ENCODE measurements at places on chromosomes 1 and 21.

DNA sequence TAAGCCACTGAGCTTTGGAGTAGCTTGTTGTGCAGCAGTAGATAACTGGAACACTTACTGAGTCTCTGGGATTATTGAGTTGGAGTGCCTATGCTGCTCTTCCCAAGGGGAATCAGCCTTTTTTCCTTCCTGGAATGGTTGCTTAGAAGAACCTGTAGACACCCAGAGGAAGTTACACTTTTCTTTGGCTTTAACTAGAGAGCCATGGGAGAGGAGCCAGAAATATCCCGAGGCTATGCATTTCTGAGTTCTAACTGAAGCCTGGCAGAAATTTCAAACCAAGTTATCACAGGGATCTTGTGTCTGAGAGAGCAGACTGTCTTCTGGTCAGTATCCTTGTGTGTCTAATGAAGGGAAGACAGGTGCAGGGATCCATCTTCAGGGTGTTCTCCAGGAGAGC lies 28.3 kb downstream of the LAMC1 start:
- no peak for DNase-seq

GRCh38 chr21:35548904-35549615 lies 500.0 kb upstream of the RUNX1 start:
- DNase-seq, result no peak

- DNase-seq, result no peak
Observed at GRCh38 chr21:14259747-14260146, 43.8 kb downstream of the RBM11 start.

DNA sequence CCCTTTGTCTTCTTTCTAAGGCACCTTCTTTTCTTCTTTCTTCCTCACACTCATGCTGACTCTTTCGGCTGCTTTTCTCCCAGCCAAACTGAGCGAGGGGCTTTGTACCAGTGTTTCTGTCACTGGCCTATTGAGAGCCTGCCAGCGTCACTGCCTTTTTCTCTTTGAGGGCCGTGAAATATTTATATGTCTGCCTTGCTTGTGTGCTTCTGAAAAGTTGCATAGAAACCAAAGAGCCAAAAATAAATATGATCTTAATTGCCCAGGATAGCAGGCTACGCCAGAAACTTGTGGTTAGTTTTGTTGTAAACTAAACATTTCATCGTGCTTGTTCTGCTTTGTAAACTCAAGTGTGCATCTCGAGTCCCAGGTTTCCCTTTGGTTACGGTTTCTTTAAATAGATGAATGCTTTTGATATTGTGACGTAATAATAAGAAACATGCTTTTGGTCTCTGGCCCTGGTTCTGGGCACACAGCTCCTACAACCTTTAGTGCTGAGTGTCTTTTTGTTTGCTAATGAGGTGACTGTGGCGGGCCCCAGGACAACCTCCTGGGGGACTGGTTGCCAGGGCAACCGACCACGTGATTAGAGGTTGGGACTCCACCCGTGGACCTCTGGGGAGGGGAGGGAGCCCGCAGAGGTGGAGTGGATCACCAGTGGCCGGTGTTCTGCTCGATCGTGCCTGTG lies 10.8 kb downstream of the SLC37A1 start:
- DNase-seq, result no peak

- DNase-seq, result no peak
Observed at GRCh38 chr1:199081739-199082138, 442.9 kb downstream of the PTPRC start.

- no peak for DNase-seq
Observed at GRCh38 chr21:42597487-42598158, 55.8 kb upstream of the PDE9A start.

DNA sequence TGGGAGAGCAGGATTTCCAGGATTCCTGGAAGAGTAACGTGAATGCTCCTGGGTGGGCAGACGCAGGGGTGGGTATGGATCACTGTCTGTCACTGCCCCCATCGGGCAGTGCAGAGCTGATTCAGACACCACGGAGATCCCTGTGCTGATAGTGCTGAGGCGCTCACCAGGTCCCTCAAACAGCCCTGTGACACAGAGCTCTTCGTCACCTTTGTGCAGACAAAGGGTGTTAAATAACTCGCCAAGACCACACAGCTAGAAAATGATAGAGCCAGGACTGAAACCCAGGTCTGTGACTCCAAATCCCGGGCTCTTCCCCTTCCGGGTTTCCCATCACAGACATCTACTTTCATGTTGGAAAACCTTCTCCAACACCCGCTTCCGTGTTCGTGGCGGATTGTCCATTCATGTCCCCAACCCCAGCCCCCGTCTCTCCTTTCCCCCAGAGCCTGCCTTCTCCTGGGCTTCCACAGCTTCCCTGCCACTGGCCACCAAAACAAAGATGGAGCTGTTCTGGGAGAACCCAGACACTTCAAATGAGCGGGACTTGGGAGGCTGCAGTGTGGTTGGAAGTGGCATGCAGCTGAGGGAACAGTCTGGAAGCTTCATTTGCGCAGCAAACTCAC lies 2.6 kb downstream of the EFHD2 start:
- no peak for DNase-seq

- DNase-seq, result no peak
Observed at GRCh38 chr1:180470031-180470430, 32.3 kb downstream of the ACBD6 start.

- DNase-seq, result no peak
Observed at GRCh38 chr1:31426249-31426922, 13.4 kb downstream of the SERINC2 start.

DNA sequence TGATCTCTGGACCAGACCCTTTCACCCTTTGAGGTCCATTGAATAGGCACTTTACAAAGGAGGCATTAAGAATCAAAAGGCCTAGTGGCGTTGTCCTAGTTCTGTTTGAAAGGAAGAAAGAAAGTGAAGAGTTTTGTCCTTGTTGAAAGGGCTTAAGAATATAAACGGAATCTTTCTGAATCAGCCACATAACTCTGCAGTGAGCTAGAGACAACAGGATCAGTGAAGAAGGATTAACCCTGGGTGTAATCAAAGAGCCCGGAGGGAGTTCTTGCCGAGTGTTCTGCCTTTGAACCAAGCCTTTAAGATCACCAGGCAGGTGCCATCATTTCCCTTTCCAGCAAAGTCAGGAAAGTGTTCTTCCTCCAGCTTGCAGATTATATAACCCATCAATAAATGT lies 54.8 kb upstream of the CNTN2 start:
- no peak for DNase-seq

DNA sequence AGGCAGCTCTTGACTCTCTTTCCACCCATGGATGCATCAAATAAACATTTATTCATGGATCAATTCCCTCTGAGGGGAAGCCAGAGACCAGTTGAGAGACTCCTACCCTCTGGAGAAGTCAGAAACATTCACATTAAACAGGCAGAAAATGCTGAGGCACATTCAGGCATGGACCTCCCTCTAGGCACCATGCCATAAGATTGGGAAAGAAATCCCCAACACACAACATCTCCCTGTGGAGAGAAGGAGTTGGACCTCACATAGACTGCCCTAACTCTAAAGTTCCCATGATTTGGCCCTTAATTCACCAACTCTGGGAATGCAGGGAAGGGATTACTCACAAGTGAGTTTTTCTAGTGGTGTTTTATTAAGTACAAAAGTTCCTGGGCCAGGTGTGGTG lies 415.3 kb upstream of the C1orf87 start:
- no peak for DNase-seq

GRCh38 chr1:211749251-211749650 lies 73.8 kb upstream of the NEK2 start:
- no peak for DNase-seq

GRCh38 chr1:202291961-202292712 lies 49.6 kb downstream of the UBE2T start:
- no peak for DNase-seq

- DNase-seq, result no peak
Observed at GRCh38 chr1:205948039-205948438, 4.8 kb upstream of the SLC26A9 start.

- peak; percentile 56 for DNase-seq
Observed at GRCh38 chr1:42847721-42848460, 1.5 kb downstream of the ZNF691 start.

GRCh38 chr21:17051054-17051453 lies 461.8 kb upstream of the CXADR start:
- no peak for DNase-seq

DNA sequence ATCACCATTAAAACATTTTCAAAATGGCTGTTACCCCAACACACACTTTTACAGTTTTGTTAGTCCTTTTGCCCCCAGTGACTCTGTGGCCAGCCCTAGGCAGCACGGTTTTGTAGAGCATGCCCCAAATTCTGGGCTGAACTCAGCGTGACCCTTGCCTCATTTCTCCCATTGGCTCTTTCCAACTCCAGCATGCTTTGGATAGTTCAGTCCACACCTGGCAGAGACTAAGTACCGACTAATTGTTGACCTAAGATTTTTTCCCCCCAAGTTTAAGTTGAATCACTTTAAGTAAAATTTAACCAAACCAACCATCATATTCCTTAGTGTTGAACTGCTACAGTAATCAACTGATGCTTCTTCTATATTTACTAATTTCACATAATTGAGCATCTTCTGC lies 62.4 kb upstream of the LRRC8B start:
- DNase-seq, result no peak

DNA sequence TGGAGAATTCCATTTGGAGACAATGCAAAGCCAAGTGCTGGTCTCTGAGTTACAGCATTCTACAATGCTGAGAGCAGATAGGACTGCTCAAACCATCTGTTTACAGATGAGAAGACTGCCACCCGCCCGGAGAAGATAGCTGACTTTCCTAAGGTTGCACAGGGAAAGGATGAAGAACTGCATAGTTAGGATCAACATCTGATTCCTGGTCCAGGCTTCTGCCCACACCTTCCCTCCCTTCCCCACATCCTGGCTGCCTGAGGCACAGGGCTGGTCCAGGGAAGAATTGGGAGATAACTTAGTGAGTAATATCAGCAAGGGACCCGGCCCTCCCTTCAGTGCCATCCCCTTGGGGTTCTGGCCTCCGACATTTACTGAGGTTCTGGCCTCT lies 2.0 kb downstream of the SERINC2 start:
- no peak for DNase-seq

- no peak for DNase-seq
Observed at GRCh38 chr1:62161711-62162110, 32.9 kb upstream of the L1TD1 start.

DNA sequence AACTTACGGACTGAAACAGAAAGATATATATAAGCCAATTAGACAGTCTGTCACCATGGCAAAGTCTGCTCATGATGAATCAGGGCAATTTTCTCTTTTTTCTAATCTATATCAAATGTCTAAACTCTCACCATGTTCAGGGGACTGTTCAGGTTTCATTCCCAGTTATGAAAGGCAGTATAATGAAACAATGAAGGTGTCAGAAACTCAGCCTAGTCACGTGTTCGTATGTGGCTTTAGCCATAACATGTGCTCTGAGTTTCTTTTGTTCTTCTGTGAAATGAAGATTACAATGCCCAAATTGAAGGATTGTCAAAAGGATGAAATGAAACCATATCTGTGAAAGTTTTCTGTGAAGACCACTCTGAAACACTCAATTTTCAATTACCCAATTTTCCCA lies 392.9 kb downstream of the DSCAM start:
- DNase-seq, result no peak

DNA sequence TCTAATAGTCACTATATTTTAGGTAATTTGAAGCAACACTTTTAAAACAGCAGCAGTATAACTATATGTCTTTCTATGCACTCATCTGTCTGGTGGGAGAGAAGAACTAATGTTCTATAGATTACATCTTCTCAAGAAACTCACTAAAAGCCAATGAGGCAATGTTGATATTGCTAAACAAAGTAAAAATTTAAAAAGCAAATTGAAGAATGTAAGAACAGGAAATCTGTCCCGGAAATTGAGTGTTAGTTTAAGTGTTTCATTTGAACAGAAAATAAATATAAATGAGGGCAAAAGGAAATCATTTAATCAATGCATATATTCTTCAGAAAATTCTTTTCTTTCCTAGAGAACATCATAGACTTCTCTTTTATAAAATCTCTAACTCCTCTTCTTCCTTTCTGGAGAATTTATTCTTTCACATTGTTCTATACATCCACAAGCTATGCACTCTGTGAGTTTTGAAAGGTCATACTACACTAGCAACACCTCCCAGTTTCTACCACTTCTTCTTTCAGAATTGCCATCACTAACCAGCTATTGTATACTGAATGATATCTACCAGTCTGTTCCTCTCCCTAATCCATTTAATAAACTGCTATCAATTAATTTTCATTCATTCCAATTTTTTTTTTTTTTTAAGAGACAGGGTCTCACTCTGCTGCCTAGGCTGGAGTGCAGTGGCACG lies 153.0 kb downstream of the USH2A start:
- DNase-seq, result no peak

DNA sequence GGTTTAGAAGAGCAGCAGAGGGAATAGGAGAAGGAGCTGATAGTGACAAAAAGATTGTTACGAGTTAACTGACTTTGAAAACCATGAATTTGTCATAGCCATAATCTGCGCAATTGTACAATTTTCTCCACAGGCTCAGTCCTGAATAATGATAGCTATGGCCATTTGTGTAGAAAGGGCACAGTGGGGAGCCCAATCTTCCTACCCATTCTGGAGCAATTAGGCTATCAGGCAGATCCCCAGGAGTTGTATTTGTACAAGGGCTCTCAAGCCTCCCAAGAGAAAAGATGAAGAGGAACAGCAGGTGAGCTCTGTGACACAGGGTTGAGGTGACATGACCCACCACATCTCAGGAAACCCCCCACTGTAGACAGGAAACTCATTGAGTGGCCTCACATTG lies 42.1 kb upstream of the SAMD13 start:
- no peak for DNase-seq

DNA sequence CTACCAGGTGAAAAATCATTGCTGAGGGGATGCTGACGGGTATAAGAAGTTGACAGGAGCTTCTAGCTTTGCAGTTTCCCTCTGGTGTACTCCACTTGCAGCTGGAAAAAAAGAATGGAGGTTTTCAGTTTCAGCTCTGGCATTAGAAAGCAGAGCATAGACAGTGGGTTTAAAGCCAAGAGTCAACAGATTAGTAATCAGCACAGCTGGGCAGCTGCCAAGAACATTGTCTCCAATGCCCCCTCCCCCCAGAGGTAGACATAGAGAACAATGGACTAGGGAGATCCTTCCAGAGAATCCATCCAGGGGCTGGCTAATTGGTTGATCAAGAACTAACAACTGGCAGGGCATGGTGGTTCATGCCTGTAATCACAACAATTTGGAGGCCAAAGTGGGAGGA lies 10.1 kb upstream of the ZBTB8B start:
- no peak for DNase-seq

GRCh38 chr1:151143057-151143435 lies 3.4 kb downstream of the SEMA6C start:
- DNase-seq, result no peak

DNA sequence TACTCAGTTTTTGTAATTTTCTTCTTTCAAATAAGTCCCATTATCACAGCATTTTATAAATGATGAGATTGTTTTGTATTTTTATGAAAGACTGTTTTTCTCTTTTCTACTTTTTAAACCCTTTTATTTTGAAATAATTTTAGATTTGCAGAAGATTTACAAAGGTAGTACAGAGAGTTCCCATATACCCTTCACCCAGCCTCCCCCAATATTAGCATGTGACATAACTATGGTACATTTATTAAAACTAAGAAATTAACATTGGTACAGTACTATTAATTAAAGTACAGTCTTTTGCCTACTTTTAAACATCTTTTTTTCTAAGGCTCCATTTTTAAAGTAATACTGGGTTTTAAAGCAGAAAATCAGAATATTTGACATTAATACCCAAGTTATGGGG lies 35.6 kb upstream of the LAMC2 start:
- DNase-seq, result no peak

GRCh38 chr1:229040630-229041358 lies 230.1 kb upstream of the RAB4A start:
- no peak for DNase-seq

Data from T-helper 1 cell (primary cell).